ENCODE measurements at places on chromosomes 7 and 10.

- no peak for DNase-seq
These were observed 64.4 kb upstream of the ITGA8 start for GRCh38 chr10:15783941-15784636.

DNA sequence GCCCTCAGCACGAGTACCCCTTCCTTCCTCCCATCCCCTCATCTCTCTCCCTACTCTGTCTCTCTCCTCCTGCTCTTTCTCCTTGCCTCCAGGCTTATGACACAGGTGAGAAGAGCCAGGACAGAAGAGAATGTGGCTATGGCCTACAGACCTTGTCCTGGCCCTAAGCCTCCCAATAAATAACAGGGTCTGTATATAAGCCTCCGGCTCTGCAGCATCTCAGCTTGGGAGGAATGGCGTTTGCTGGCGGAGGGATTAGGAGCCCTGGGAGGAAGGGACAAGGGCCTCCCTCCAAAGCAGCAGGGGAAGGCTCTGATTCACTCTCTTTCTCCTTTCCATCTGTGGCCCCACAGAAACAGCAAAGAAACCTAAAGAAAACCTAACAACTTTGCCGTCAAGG lies 45.8 kb downstream of the COL13A1 start:
- no peak for DNase-seq

GRCh38 chr10:75399461-75400162 lies 2.0 kb downstream of the ZNF503 start:
- DNase-seq = no peak

GRCh38 chr7:78164459-78164858 lies 365.9 kb downstream of the PHTF2 start:
- no peak for DNase-seq

- peak; percentile 74 for DNase-seq
These were observed 45.4 kb upstream of the MBL2 start for GRCh38 chr10:52818019-52818418.

GRCh38 chr7:54837168-54837567 lies 78.2 kb upstream of the SEC61G start:
- no peak for DNase-seq

DNA sequence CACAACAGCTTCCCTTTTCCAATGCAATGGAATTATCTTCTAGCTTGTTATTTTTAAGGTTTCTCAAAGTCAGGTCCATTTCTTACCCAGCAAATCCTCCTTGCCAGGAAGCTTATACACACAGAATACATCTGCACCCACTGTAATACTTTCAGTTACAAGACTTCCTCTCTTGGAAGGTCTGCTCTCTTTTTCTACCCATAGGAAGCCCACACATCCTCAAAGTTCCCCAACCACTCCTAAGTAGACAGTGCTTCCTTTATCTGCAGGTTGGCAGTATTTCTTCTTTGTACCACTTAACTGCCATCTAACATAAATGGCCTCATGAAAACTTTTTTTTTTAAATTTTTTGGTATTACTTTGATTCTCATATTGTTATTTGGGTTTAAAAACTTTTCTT lies 155.6 kb downstream of the TAX1BP1 start:
- no peak for DNase-seq

DNA sequence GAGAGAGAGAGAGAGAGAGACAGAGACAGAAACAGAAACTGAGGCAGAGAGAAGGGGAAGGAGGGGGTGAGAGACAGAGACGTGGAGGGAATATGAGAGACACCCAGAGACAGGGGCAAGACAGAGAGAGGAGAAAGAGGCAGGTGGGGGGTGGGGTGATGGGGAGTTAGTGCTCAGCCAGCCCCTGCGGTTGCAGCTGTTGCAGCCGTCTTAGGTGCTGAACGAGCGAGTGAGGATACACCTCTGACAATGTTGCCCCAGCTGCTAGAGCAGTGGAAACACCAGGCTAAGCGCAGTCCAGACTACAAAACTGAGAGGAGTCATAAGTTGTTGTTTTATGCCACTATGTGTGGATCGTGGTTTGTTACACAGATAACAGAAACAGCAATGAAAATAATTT lies 328.2 kb upstream of the SHH start:
- no peak for DNase-seq
